AG10803 (cell line): ENCODE measurements at places on chromosomes 6 and 20.
A peak's percentile ranks its signal among the peaks of the same experiment; 100 is the strongest.

- DNase-seq, result no peak
These were observed 30.4 kb downstream of the ZDHHC14 start for GRCh38 chr6:157411368-157411767.

- DNase-seq, result no peak
These were observed 654.2 kb upstream of the MAP3K7 start for GRCh38 chr6:91240878-91241603.

DNA sequence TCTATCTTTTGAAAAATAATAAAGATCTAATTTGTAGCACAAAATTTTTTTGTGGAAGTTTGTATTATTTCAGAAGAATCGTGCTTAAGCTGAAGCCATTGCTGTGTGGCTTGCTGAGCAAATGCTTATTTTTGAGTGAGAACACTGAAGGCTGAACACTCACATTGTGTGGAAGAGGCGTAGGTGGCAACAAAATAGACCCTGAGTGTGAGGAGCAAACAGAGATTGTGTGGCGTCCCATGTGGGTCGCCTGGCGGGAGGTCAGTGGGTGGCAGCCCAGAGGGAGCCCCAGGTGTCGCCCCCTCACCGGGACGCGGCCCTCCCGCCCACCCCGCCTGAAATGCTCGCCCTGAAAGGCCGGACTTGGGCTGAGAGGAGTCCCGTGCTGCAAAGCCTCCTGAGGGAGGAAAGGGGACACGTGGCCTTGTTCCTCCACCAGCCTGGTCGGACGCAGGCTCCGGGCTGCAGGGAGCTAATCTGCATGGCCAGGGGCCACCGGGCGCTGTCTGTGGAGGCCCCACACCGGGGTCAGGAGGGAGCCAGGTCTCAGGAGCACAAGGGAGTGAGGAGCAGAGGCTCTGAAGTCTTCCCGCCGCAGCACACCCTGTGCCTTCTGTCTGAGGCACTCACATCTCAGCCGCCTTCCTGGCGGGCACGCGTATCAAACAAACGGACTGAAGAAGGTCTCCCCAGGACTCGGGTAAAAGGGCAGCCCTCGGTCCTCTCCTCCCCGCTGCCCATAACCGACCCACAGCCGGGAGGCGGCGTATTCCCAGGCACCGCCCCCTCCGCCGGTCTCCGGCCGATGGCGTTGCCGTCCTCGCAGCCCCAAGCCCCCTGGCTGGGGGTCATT lies 15.9 kb downstream of the DDO start:
- no peak for DNase-seq

DNA sequence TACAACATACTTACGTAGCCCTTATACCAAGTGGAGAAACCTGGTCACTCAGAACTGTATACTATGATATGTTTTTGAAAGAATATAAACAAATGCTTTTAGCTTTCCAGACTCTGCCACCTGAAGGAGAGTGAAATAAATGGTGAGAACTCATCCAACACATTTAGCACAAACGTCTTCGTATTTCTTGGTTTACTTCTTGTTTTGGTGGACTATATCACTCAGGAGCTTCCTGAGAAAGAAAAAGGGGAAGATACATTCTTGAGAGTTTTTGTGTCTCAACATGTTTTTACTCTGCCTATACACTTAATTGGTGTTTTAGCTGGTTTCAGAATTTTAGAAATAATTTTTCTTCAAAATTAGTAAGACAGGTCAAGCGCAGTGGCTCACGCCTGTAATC lies 19.4 kb upstream of the CTAGE9 start:
- DNase-seq, result no peak

GRCh38 chr20:36098364-36098763 lies 56.2 kb upstream of the EPB41L1 start:
- DNase-seq, result peak; percentile 80
